ENCODE measurements at places on chromosomes 4 and X.

GRCh38 chr4:7418131-7418943 is 16.4 kb downstream of the PSAPL1 start:
- no peak for DNase-seq

- DNase-seq, result no peak
Measured at GRCh38 chr4:57220734-57221133, 110.5 kb upstream of the IGFBP7 start.

DNA sequence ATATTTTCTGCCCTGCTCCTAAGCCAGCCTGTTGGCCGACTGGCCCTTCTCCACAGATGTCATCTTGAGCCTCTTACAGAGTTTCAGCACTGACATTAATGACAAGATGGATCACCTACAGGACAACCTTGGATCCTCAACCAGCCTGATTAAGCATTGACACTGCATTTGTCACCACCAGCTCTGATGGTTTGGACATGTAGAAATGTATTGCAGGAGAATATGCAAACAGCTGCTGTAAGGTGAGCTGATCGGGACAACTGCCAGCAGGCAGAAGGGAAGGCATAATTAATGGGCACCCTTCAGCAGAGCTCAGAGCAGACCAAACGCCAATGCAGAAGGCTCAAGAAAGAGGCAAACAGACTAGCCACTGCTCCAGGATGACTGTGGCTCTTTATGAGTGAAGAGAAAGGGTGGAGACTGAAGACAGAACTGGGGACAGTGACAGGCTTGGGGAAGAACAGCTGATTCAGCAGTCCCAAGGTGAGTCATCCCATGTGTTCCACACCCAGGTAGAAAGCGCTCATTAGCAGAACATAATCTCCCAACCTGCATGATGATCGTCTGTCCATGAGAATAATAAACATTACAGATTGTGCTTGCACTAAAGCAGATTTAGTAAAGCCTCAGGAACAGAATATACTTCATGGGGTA is 6.7 kb downstream of the CORIN start:
- no peak for DNase-seq

DNA sequence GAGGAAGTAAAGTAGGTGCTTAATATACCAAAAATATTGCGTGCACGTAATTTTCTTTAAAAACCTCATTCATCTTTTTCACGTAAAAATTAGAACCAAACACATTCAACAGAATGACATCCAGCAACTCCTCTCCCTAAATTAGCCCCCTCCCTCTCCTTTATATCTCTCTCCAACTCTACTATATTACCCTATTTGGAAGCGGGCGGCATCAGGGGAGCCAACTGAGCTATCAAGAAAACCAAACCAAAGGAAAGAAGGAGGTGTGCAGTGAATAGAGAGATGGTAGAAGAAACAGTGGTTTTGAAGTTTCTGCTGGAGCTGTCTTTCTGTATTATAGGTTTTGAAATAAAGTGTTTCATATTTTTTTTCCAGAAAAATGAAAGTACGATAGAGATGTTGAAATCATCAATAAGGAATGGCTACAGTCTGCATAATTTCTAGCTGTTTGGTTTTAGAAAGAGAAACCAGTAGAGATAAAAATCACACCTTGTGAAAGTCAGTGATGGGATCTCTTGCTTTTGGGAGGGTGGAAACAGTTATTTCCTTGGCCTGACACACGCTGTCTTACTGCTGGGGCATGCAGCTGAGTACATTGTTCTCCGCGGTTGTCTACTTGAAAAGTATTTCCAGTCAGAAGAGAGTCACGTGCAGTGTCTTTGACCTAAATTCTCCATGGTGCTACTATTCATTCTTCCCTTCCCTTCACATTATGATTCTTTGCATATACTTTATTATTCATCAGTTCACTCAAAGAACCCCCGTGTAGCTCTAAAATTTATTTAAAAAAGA is 94.1 kb upstream of the WDR17 start:
- no peak for DNase-seq

DNA sequence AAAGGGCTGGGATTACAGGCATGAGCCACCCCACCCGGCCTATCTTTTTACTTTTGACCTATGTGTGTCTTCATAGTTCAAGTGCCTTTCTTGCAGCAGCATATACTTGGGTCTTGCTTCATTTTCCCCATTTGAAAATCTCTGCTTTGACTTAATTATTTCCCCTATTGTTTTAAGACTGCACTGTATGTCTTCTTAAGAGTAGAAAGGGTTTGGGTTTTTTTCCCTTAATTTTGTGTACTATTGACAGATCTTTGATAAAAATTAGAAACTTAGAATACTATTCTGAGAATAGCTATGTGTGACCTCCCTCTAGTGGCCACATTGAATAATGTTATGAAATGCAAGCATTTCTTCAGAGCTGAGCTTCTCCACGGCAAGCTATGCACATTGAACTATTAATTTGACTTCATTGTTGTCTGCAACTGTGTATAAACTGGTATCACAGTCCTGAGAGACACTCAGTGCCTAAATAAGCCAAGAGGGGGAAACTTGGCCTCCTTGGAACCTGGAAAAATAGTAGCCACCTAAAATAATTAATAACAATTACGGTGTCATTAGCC is 8.7 kb upstream of the SLC25A4 start:
- DNase-seq, result no peak

DNA sequence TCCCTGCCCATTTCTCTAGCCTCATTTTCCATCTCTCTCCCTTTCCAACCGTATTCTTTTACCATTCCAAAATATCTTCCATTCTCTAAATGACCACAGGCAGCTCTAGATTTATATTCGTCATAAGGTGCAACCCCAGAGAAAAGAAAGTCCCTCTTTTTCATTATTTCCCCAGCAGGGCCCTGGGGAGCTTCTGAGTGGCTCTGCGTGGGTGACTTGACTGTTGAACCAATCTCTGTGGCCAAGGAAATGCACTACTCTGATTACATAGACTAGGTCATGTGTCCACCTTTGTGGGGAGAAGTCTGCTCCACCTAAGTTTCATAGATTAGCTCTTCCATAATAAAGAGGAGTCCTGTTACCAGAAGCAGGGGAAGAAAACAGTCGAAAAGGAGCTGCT is 51.4 kb downstream of the ATOH1 start:
- no peak for DNase-seq

GRCh38 chr4:169210504-169211118 is 60.1 kb downstream of the SH3RF1 start:
- DNase-seq, result no peak

DNA sequence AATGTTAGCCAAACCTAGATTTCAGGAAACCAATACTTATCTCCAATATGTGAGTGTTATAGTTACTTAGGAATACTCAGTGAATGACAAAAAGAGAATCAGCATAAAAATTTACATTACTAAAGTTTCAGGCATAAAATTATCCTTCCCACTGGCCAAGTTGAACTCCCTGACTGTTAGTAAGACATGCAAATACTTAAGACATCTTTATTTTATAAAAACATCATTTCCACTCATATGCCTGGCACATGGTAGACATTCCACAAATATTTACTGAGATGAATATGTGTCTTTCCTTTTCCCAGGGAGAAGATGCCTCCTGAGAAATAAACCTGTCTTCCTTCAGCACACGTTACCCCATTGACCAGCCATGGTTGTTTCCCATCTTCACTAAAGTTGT is 7.3 kb downstream of the VEGFD start:
- no peak for DNase-seq

DNA sequence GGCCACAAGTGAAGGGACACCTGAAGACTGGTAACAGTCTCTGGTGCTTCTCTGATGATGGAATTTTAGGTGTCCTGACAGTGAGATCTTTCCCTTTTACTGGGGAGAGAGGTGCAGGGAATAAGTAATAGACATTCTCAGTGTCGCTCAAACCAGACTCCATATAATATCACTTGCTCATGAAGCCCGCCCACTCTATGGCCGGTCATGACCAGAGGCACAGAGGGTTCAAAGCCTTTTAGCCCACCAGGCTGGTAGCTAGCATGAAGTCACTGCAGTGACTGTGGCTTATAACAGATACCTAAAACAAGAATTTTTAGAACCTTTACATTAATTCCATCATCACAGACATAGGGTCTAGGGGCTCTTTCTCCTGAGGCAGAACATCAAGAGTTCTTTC is 2.9 kb downstream of the CD40LG start:
- DNase-seq, result no peak

DNA sequence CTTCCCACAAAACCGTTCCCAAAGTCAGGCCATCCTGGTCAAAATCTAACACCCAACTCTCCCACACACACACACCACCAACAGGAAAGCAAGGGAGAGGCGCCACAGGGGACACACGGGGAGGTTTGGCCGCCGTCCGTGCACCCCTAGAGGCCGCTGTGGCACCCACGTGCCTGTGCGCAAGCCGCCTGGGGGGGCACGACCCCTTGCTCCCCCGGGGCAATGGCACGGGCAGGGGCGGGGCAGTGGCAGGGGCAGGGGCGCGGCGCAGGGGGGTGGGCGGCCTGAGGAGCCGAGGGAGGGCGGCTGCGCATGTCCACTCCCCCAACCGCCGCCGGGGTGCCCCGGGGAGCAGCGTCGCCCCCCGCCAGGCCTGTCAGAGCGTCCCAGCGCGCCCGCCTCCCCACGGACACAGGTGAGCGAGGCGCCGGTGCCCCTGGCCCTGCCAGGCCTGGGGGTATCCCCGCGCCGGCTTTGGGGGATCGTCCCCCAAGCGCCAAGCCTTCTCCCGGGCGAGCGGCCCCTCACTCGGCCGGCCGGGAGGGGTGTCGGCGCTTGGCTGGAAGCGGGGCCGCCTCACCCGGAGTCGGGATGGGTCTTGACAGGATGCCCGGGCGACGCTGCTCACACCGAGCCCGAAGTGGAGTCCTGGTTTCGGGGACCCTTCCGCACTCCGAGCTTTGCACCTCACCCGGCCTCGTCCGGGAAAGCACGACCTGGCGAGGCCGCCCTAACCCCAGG is at the start of gene ERAS:
ERAS (plus strand) TSS at position 379 of the 741 bp plus-strand sequence. CDS start 2,611 bp downstream, outside the sequence.
- DNase-seq, result no peak

DNA sequence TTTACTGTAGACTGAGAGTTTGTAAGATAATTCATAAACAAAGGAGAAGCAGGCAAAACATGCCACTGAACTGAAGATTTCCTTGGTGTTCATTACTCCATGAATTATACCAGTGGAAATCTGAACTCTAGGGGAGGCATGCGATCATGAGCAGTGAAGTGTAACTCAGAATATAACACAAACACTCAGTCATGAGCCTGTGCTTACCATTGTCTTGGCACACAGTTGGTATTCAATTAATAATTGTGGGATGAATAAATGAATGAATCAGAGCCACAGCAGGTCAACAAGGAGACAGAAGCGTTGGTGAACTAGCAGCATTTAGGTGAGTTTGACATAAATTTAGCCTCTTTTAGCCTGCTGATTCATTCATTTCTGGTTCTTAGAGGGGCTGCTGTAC is 263.5 kb upstream of the DKK2 start:
- DNase-seq, result no peak

DNA sequence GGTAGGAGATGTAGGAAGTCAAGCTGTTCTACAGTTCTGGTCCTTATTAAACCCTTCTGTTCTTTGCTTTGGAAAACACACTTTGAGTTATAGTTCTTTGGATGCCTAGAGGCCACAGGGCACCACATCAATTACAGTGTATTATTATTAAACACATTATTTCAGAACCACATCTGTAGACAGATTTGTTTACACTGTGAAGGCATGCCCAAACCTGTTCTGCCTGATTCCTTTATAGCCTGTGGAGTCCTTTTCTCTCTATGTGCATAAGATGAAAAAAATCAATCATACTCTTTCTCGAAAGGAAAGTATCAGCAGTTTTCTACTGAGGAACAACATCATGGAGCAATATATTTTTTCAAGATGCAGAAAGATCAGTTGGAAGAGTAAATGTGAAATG is 371.3 kb upstream of the INTU start:
- DNase-seq, result no peak

DNA sequence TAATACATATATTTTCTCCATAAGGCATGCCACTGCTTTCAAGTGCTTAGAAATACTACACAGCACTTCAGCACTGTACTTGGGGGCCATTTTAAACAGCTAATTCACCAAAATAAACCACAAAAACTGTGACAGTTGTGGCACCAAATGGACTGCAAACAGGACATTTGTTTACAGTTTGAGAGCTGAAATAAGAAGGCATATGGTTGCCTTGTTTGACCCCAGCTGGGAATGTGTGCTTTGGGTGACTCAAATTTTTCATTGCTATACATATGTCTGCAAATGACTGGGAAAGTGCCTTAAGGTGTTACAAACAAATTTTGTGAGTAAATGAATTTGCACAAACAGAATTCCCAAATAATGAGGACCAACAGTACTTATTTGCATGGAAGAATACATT is 124.2 kb downstream of the BANK1 start:
- no peak for DNase-seq

DNA sequence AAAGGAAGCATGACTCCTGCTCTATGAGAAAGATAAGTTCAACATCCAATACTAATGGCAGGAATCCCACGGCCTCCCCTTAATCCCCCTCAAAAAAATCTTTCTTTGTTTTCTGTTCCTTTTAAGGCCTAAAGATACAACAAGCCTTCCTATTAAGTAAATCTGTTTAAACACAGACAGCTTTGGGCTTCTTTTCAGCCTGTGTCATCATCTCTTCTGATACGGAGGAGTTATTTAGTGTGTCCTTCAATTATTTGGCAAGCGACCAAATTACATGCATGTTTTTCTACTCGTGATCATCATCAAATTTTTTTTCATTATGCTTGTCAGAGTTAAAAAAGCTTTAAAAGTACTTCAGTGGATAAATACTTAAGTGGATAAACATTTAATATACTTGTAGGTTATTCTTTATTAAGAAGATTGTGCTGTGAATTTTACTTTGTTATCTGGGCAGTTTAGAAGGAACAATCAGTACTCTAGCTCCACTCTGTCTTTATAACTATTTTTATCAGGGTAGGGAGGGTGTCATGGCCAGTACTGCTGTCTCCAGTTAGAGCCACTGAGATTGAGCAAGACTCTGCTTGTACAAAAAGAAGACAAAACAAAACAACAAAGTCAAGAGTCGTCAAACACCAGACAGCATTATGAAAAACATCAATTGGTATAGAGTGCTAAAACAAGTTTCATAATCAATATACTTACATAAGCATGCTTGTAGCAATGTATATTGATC is 210.7 kb downstream of the PRR32 start:
- DNase-seq, result no peak

- no peak for DNase-seq
Measured at GRCh38 chr4:151150821-151151580, 51.6 kb downstream of the RPS3A start.

DNA sequence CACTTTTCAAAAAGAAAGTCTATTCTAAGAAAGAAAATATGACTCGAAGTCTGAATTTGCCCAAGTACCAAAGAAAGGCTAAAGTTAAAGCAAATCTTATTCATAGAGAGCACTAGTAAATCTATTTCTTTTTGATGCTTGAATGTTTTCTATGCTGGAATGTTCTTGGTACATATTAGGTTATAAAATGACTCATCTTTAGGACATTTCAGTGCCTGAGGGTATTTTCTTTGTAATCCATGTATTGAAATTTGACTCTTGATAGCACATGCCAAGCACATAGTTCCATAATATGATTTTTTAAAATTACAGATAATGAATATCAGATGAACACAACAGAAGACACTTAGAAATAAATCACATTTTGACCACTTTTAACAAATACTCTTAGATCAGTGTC is 232.8 kb downstream of the TRIML1 start:
- no peak for DNase-seq
